ENCODE measurements at places on chromosomes 12 and 14. TPM values are rescaled to one million over a fixed set of nuclear protein-coding genes. Genes with fewer than 3 reads are reported as not detected.

GRCh38 chr12:54360717-54361456, 3.4 kb downstream of the GPR84 start:
- H3K4me3 ChIP-seq, result no peak overlapping the region
- DNase-seq, result peak; percentile 66
- no peaks in the 10 kb centered on the region for H3K27me3 ChIP-seq
- no peaks in the 10 kb centered on the region for H3K36me3 ChIP-seq

- H3K27me3 ChIP-seq, result peaks cover 1% of the 10 kb centered on the region
- no peak for DNase-seq
- H3K4me1 ChIP-seq, result no peaks in the 10 kb centered on the region
- H3K4me3 ChIP-seq, result no peak overlapping the region
- no peaks in the 10 kb centered on the region for H3K36me3 ChIP-seq
- H3K27ac ChIP-seq, result no peak overlapping the region
Observed at GRCh38 chr12:70180130-70180529, 63.1 kb upstream of the CNOT2 start.

DNA sequence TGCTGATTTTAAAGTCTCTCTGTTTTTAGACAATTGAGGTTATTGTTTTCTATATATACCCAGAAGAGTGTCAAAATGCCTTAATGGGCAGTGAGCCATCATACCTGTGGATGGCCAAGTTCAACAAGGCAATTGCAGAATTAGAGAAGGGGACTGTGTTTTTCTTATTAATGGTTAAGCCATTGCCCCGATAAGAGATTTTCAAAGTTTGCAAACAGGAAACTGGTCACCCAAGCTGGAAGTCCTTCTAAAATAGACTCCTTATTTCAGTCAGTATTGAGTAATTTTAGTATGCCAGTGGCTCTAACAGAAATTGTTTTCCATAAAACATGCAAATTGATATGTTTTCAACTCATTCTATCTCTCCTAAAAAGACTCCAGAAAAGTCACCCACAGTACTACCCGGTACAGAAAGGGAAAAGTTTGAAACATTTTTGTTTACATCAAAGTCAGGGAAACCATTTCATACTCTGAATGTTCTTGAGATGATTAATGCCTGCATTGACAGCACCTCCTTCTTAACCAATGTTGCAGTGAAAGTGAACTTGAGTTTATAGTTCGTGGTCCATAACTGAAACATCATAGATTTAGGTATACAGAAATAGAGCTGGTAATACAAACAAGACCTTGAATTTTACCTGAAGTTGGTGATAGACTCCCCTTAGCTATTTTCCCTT, 191.1 kb downstream of the TMX1 start:
- no peak overlapping the region for H3K27ac ChIP-seq
- H3K4me1 ChIP-seq, result no peaks in the 10 kb centered on the region
- H3K4me3 ChIP-seq, result no peak overlapping the region
- no peaks in the 10 kb centered on the region for H3K36me3 ChIP-seq
- DNase-seq, result no peak

GRCh38 chr12:104823985-104824461, 134.1 kb downstream of the SLC41A2 start:
- no peak overlapping the region for H3K27ac ChIP-seq
- H3K27me3 ChIP-seq, result no peaks in the 10 kb centered on the region
- DNase-seq, result no peak
- H3K36me3 ChIP-seq, result peaks cover 6% of the 10 kb centered on the region
- no peaks in the 10 kb centered on the region for H3K4me1 ChIP-seq

- H3K27me3 ChIP-seq, result no peaks in the 10 kb centered on the region
- no peak overlapping the region for H3K4me3 ChIP-seq
- no peak for DNase-seq
- H3K36me3 ChIP-seq, result no peaks in the 10 kb centered on the region
Observed at GRCh38 chr14:29756019-29756385, 171.6 kb downstream of the PRKD1 start.

DNA sequence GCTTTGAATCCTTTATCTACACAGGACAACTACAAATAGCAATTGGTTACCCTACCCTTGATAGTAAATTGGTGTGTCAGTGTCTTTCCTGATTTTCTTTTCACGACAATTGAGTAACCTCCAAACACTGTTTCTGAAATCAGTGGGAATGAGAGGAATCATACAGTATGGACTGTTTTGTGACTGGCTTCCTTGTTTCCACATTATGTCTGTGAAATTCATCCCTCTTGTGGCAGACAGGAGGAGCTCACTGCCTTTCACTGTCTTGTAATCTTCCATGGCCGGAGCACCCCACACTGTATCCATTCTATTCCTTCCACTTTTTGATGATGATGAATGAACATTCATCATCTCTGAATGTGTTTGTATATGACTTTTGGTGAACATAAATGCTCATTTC, 164.0 kb upstream of the PZP start:
- H3K4me3 ChIP-seq, result no peak overlapping the region
- peaks cover 48% of the 10 kb centered on the region for H3K27me3 ChIP-seq
- H3K27ac ChIP-seq, result no peak overlapping the region
- peaks cover 9% of the 10 kb centered on the region for H3K4me1 ChIP-seq
- DNase-seq, result no peak

GRCh38 chr12:92650228-92650822, 52.5 kb upstream of the PLEKHG7 start:
- H3K27me3 ChIP-seq, result peaks cover 2% of the 10 kb centered on the region
- H3K36me3 ChIP-seq, result no peaks in the 10 kb centered on the region
- no peak overlapping the region for H3K4me3 ChIP-seq
- no peak overlapping the region for H3K27ac ChIP-seq
- no peak for DNase-seq
- H3K4me1 ChIP-seq, result peaks cover 6% of the 10 kb centered on the region

- DNase-seq, result no peak
- no peak overlapping the region for H3K27ac ChIP-seq
- H3K4me1 ChIP-seq, result peaks cover 8% of the 10 kb centered on the region
Observed at GRCh38 chr12:111269718-111270117, 99.2 kb downstream of the PHETA1 start.

GRCh38 chr12:48997719-48998496, 1.3 kb downstream of the DDN start:
- no peak overlapping the region for H3K27ac ChIP-seq
- peaks cover 33% of the 10 kb centered on the region for H3K4me1 ChIP-seq
- DNase-seq, result no peak
- H3K27me3 ChIP-seq, result peaks cover 55% of the 10 kb centered on the region
- peak overlapping the region; percentile 53 for H3K4me3 ChIP-seq

GRCh38 chr12:63912651-63913050, 68.2 kb downstream of the SRGAP1 start:
- no peaks in the 10 kb centered on the region for H3K27me3 ChIP-seq
- no peak overlapping the region for H3K4me3 ChIP-seq
- DNase-seq, result no peak
- H3K27ac ChIP-seq, result no peak overlapping the region

GRCh38 chr12:13373131-13373530, 176.6 kb downstream of the EMP1 start:
- no peak overlapping the region for H3K4me3 ChIP-seq
- DNase-seq, result no peak
- no peak overlapping the region for H3K27ac ChIP-seq
- no peaks in the 10 kb centered on the region for H3K27me3 ChIP-seq

DNA sequence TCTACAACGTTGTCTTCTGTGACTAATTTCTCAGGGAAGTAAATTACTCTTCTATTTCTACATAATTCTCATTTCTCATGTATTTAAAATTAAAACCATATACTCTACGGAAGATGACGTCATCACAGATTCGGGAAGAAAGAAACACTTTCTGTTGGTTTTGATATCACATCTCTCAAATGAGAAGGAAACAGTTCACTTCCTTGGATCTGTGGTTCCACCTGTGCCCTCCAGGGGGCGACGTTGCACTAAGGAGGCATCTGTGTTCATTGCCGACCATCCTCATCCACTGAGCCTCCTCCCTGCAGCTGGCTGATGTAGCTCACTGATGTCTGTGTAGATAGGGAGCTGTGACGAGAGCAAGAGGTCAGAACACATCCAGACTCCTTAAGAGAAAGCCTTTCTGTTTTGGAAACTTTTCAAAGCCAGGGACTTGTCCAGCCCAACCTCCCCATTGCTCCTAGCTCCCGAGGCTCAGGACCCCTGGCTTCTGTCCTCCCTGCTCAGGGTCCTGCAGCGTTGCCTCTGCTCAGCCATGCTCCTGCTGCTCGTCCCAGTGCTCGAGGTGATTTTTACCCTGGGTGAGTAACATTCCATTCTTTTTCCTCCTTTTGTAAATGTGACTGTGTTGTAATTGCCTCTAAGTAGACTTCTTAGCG, 172.7 kb upstream of the OR4E1 start:
- DNase-seq, result peak; percentile 76
- H3K4me1 ChIP-seq, result peaks cover 10% of the 10 kb centered on the region
- peaks cover 31% of the 10 kb centered on the region for H3K27me3 ChIP-seq

DNA sequence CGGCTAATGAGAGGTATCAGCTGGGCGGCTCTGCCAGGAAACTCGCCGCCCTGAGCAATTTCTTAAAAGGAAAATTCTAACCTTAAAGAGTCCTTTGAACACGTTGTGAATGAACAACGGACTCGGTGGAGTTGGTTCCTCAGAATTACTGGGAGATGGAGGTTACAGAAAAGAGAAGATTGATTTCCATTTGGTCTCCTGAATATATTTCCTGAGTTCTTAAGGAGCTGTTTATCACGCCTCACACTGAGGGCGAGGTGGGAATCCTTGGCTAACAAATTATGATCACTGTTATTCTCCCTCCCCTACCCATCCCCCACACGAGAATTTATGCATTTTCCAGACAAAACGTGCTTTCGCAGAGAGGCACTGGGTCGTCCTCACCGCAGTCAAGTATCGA, 194.5 kb upstream of the C14orf180 start:
- peaks cover 9% of the 10 kb centered on the region for H3K27me3 ChIP-seq
- H3K4me3 ChIP-seq, result no peak overlapping the region
- no peaks in the 10 kb centered on the region for H3K36me3 ChIP-seq
- DNase-seq, result no peak
- peaks cover 13% of the 10 kb centered on the region for H3K4me1 ChIP-seq

GRCh38 chr12:89373763-89374572, 21.7 kb upstream of the DUSP6 start:
- DNase-seq, result no peak
- no peaks in the 10 kb centered on the region for H3K27me3 ChIP-seq
- peaks cover 54% of the 10 kb centered on the region for H3K4me1 ChIP-seq

The TAS2R20 gene
- 0.78 TPM for total RNA-seq

The AGAP2 gene
- total RNA-seq, result 85.1 TPM

The PRKAB1 gene
- 39.8 TPM for total RNA-seq

The IAPP gene
- total RNA-seq, result not detected

The TSPAN11 gene
- total RNA-seq, result not detected
